ENCODE measurements at places on chromosomes 2 and 18. TPM values are rescaled to one million over a fixed set of nuclear protein-coding genes. Genes with fewer than 3 reads are reported as not detected.

The ALPP gene
- total RNA-seq: not detected

The NEU2 gene
- total RNA-seq: not detected

The COLEC11 gene
- 0.43 TPM for total RNA-seq

The FBXO48 gene
- 0.66 TPM for total RNA-seq

The FBXO15 gene
- 0.71 TPM for total RNA-seq

The BOLL gene
- total RNA-seq: not detected

The PLCL1 gene
- total RNA-seq: 1.2 TPM

The ZCCHC2 gene
- total RNA-seq: 39.5 TPM

The GREB1 gene
- 0.32 TPM for total RNA-seq

The HOXD13 gene
- not detected for total RNA-seq

The C1QL2 gene
- total RNA-seq: not detected

The LYG2 gene
- total RNA-seq: not detected

The LAMA3 gene
- 0.11 TPM for total RNA-seq

The ZSWIM2 gene
- total RNA-seq: not detected

Measured in activated T-cell treated with anti-CD3 and anti-CD28 coated beads, Interleukin-2, amount 50 U/mL, for 4 hours (primary cell).